Frontal cortex (tissue), 4 donors: ENCODE measurements at places on chromosomes 13 and 19. TPM values are rescaled to one million over a fixed set of nuclear protein-coding genes. Genes with fewer than 3 reads are reported as not detected.

RFX1 gene
- 1.2 TPM for total RNA-seq

- peak; percentile 79 for DNase-seq
Observed at GRCh38 chr19:40750874-40751537, at the start of gene SNRPA. TSS of gene SNRPA (plus strand) at chr19:40751203. CDS start at chr19:40751409, 206 bp downstream.

- no peak for DNase-seq
Observed at GRCh38 chr19:28501976-28502375, 711.0 kb downstream of the UQCRFS1 start.

ZNF443 gene
- total RNA-seq, result 14.3 TPM

- no peak for DNase-seq
Observed at GRCh38 chr13:40026741-40027140, 371.3 kb downstream of the COG6 start.

DNA sequence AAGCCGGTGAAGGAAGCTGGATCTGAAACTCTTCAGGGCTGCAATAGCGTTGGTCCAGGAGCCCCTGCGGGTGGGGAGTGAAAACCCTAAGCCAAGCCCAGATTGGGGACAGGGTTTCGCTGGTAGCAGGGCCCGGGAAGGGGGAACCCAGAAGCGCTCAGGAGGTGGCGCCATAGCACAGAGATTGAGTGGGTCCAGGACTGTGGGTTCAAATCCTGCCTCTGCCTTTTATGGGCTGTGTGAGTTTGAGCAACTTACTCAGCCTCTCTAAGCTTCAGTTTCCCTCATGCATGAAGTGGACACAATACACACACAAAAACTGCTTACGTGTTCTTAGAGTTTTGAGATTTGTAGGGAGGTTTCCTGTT lies 8.3 kb upstream of the SYCN start:
- DNase-seq, result no peak

ZNF878 gene
- 0.41 TPM for total RNA-seq

- DNase-seq, result no peak
Observed at GRCh38 chr19:12953799-12954611, 3.0 kb downstream of the GADD45GIP1 start.

DNA sequence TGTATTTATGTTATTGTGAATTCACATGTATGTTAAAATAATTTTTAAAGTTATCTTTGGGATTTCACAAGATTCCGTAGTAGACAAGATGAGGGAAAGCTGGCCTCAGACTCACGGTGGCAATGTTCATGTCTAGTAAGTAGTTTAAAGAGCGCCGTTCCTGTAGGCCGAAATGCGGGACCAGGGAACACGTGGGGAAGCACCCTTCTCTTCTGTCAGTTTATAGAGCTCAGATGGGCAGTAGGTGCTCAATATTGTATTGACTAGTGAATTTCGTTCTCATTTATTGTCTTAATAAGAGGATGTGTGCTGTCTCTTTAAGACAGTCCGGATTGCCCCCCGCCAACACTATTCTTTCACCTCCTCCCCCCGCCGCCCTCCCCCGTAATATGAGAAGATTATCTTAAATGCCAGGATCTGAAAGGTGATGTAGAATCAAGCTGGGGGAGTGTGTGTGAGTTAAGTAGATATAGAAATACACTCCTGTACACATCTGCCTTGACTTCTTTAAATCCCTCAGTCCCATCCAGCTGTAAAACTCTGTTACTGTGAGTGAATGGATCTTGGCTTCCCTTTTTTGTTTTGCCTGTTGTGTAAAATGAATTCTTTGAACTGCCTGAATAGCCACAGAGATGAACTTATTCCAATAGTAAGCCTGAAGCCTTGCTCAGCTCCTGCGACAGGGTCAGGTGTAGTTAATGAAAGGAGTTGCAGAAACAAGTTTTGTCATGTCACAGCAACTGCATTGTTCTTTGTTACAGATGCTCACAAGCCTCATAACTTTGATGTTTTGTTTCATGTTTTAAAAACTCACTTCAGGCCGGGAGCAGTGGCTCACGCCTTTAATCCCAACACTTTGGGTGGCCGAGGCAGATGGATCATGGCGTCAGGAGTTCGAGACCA lies 1.3 kb downstream of the LAMP1 start:
- DNase-seq, result no peak

GRCh38 chr13:97648171-97648880 lies 214.4 kb downstream of the RAP2A start:
- no peak for DNase-seq

GRCh38 chr19:44752816-44753625 lies 4.5 kb downstream of the BCL3 start:
- DNase-seq, result peak; percentile 80

SELENOV gene
- total RNA-seq, result 0.41 TPM

GRCh38 chr13:106561551-106562170 lies 6.3 kb downstream of the ARGLU1 start:
- DNase-seq, result no peak

LILRB3 gene
- total RNA-seq, result not detected

DNA sequence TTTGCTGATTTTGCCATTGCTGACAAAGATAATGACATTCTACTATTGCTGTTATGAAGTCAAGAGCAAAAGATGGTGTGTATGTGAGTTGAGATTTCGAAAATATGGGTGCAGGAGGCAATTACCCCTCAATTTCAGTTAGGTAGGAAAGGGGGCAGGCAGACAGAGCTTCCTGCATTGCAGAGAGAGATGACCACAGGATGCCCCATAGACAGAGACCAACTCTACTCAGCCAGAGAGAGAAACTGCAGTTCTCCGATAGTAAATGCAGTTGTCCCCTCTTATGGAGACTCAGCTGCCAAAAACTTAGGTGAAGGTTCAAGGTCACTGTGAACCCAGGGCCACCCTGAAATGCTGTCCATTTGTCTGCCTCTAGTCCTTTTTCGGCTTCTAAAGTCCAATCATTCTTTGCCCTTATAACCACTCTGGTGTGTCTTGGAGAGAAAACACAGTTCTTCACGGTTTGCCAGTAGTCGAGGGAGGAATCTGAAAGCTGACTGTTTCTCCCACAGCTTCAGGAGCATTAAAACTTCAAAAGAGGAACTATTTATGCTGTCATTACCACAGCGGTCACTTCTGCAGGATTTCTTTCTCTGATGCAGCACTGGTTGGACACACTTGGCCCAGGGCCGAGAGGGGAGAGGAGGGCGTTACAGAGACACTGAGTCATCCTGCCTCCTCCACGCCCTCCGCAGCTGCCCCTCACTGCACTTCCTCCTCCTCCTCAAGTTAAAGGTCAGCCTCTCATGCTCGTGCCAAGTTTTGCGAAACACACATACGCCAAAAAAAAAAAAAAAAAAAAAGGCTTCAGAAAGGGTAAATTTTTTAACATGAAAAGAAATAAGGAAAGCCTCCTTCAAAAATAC lies 264.3 kb downstream of the FOXO1 start:
- DNase-seq, result peak; percentile 68

DNA sequence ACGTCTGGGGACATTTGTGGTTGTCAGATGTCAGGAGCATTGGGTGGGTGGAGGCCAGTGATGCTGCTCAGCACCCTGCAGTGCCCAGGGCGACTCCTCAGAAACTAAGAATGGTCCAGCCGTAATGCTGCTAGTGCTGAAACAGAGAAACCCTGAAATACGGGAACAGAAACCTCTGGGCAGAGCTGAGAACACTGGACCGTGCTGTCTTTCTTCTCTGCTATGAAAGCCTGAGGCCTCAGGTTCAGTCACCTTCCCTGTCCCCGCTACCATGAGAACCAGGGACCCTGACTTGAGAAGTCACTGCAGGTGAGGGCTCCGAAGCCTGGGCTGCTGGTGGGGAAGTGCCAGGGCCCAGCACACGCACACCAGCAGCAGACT lies 13.4 kb downstream of the CAPS start:
- no peak for DNase-seq

LSR gene
- total RNA-seq, result 0.82 TPM

- DNase-seq, result no peak
Observed at GRCh38 chr19:41888926-41889325, 5.9 kb downstream of the ARHGEF1 start.

DNA sequence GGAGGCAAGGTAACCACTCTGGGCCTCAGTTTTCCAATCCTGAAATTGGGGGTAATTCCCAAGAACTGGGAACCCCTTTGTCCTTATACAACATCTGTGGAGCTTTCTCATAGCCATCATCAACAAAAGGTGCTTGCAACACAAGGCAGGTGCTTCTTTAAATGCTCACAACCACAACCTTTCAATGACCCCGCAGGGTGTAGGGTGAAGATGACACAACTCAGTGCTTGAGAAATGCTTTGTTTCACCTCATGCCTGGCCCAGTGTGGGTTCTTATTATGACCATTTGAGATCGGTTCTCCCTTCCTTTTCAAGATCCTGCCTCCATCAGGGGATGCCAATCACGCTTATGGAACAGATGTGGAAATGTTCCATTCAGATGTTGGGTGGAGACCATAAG lies 8.4 kb downstream of the WIZ start:
- no peak for DNase-seq

DNA sequence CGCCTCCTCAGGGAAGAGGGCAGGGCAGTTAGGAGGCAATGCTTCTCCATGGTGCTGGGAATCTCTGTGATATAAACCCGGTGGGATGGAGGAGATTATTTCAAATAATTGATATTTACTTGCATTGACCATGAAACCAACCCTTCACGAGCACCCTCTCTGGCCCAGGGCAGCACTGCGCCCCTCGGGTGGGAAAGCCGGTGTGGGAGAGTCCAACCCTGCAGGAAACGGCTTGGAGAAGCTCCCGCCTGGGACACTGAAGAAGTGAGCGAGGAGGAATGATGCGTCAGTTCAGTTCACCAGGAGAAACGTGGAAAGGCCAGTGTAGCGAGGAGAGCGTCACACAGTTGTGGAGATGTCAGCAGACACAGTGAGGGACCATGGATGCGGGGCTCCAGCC lies 99.9 kb downstream of the COL4A2 start:
- no peak for DNase-seq

DNA sequence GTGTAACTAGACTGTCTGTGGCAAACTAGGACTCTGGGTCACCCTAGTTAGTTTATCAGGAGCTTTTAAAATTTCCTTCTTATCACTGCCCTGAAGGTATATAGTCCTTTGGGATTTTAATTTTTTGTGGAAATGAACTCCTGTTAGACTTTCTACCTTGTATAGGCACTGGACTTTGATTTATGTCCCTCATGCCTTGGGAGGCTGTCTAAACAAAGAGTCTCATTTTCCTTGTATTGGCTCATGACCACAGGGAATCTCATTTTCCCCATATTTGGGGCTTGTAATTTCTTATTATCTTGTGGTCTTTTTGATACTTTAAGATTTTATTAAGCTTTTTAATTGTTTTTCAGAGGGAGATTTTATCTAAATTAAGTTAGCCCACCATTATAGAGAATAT lies 21.4 kb downstream of the KCTD4 start:
- DNase-seq, result no peak

- DNase-seq, result no peak
Observed at GRCh38 chr13:95440441-95441088, 112.0 kb upstream of the CLDN10 start.

TECR gene
- total RNA-seq, result 13.9 TPM

DNA sequence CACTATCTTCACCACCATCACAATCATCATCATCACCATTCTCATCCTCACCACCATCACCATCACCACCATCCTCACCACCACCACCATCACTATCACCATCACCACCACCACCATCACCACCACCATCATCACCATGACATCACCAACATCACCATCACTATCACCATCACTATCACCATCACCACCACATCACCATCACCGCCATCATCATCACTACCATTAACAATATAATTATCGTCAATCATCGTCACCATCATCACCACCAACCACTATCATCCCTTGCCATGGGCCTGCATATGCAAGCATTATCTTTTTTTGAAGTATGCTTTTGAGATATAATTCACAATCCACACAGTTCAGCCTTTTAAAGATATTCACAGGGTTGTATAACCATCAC lies 7.6 kb upstream of the PPP6R1 start:
- DNase-seq, result no peak

DNA sequence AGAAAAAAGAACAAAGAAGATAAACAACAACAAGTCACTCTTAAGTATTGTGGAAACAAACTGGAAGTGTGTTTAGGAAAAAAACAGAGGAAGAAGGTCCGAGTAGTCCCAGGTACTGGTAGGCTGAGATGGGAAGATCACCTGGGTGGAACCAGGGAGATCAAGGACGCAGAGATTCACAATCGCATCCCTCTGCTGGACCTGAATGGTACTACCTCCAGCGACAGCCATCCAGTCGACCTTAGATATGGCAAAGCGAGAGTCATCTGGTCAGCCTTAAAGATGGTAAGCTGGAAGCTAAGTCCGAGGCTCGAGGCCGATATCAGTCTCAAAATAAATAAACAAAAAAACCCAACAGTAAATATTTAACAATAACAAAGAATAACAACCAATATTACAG lies 44.9 kb upstream of the ZNF91 start:
- DNase-seq, result no peak

DNA sequence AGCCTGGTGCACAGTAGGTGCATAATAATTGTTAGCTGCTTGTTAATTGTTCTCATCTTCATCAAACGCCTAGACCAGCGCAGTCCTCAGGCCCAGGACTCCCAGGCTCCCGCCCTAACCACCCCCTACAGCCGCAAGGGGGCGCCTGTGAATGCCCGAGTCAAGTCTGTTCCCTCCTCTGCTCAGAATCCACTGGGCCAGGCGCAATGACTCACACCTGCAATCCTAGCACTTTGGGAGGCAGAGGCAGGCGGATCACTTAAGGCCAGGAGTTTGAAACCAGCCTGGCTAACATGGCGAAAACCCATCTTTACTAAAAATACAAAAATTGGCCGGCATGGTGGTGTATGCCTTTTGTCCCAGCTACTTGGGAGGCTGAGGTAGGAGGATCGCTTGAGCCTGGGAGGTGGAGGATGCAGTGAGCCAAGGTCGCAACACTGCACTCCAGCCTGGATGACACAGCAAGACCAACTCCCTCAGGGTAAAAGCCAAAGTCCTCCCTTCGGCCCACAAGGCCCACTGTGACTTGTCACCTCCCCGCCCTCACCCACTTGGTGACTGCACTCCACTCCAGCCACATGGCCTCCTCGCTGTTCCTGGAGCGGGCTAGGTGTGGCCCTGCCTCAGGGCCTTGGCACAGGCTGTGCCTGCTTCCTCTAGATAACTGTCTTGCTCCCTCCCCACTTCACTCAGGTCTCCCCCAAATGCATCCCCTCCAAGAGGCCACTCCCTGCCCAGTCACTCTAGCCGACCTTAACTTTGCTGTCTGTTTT lies 9.1 kb downstream of the ZNF653 start:
- DNase-seq, result no peak

DNAAF3 gene
- not detected for total RNA-seq

GRCh38 chr19:11577451-11578257 lies at the start of gene ACP5:
TSS of gene ACP5 (minus strand) at chr19:11577645. CDS start at chr19:11577317, 328 bp downstream.
- no peak for DNase-seq
